ENCODE measurements at places on chromosomes 11 and 22.

DNA sequence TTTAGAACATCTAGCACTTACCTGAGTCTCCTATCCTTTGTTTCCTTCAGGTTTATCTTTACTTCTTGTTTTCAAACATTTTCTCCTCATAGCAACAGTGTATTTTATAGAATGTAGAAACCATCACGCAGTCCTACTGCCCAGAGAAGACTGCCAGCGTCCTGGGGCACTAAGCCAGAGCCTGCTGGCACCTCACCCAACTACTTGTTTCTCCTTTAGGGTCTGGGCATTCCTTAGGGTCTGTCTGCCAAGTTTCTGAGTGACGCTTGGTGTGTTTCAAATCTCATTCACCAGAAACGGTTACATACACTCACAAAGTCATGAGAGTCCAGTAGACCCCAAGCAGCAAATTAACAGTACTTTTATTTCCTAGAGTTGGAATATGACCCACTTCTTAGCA lies 49.6 kb upstream of the SLC25A1 start:
- DNase-seq: no peak

DNA sequence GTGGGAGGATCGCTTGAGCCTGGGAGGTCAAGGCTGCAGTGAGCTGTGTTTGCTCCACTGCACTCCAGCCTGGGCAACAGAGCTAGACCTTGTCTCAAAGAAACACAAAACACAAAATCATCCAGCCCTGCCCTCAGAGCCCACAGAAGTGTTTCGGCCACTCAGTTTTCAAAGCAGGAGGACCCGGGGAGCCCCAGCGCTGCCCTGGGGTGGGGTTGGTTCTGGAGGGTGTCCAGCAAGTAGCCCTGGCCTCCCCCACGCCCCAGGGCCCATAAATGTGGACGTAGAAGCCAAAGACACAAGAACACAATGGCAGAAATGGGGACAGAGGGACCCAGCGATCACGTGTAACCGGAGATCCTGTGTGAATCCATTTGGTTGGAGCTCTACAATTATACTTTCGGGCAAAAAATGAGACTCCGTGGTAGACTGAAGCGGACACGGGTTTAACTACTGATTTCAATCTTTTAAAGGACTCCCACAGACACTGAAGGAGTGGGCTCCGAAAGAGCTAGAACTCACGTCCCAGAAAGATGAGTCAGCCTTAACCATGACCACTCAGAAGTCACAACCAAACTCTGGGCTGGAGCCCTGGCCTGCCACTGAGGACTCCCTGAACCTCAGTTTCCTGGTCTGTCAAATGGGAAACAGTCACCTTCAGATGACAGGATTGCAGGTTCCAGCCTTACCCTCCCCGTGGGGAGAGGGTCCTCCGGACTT lies 9.0 kb upstream of the CYTH4 start:
- no peak for DNase-seq

GRCh38 chr22:24486501-24486921 lies 8.6 kb upstream of the UPB1 start:
- DNase-seq: no peak

- DNase-seq: no peak
Observed at GRCh38 chr11:117062498-117062897, 35.7 kb downstream of the SIK3 start.

GRCh38 chr22:49705216-49705971 lies 122.3 kb downstream of the BRD1 start:
- DNase-seq: no peak

GRCh38 chr22:38700270-38700788 lies 414 bp downstream of the JOSD1 start:
- DNase-seq: no peak

GRCh38 chr22:42280140-42280539 lies 9.7 kb upstream of the TCF20 start:
- no peak for DNase-seq

- DNase-seq: no peak
Observed at GRCh38 chr11:28913883-28914282, 805.7 kb downstream of the METTL15 start.

- no peak for DNase-seq
Observed at GRCh38 chr11:124036666-124037065, 4.5 kb downstream of the OR10G7 start.

DNA sequence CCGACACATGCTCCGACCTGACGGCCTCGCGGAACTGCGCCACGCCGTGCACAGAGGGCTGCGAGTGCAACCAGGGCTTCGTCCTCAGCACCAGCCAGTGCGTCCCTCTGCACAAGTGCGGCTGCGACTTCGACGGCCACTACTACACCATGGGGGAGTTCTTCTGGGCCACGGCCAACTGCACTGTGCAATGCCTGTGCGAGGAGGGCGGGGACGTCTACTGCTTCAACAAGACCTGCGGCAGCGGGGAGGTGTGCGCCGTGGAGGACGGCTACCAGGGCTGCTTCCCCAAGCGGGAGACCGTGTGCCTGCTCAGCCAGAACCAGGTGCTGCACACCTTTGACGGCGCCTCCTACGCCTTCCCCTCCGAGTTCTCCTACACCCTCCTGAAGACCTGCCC lies 26.8 kb downstream of the TECTA start:
- DNase-seq: no peak

- peak; percentile 66 for DNase-seq
Observed at GRCh38 chr11:75351791-75352587, 528 bp upstream of the ARRB1 start.

DNA sequence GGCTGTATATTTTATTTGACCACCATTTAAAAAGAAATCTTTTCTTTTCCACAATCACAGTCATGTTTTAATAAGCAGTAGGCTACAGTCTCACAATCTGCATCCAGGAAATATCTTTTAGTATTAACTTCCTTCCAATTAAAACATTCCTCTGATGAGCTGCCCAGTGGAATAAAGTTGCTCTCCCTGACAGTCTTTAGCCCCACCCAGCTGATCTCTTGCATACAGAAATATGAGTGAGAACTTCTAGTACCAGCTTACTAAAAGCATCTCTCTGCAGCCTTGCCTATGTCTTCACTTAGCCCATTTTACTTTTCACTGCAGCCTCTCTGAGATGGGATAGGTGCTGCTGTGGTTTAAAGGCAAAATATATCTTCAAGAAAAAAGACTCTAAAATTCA lies 143.4 kb upstream of the ANO3 start:
- no peak for DNase-seq

DNA sequence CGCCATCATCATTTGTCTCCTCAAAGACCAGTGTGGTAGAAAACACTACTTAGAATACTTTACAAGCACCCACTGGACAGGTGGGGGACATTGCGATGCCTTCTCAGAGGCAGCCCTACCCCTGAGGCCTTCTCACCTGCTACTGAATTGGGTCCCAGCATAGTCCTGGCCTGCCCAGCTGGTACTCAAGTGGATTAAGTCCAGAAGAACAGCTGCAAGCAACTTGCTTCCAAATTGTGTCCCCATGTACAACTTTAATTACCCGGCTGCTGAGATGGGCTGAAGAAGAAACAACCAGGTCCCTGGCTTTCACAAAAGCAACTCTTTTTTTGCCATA lies 12.3 kb downstream of the ABTB2 start:
- DNase-seq: no peak

DNA sequence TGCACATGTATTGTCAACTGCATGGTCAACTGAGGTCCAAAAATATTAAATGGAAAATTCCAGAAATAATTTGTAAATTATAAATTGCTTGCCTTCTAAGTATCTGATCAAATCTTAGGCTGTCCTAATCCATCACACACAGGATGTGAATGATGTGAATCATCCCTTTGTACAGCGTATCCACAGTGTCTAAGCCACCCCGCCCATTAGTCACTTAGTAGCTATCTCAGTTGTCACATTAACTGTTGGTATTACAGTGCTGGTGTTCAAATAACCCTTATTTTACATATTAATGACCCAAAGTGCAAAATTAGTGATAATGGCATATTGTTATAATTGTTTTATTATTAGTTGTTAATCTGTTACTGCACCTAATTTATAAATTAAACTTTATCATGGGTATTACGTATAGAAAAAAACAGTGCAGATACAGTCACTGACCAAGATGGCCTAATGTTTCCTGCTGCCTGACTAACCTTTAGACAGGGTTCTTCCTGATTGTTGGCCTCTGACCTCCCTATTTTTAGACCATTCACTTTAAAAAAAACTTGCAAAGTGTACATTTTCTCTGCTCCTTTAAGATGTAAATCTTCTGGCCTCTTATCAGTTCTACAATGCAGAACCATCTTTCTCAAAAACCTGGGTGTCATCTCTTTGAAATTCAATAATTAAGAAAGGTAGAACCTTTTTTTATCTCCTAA lies 2.9 kb upstream of the SVIP start:
- DNase-seq: no peak

DNA sequence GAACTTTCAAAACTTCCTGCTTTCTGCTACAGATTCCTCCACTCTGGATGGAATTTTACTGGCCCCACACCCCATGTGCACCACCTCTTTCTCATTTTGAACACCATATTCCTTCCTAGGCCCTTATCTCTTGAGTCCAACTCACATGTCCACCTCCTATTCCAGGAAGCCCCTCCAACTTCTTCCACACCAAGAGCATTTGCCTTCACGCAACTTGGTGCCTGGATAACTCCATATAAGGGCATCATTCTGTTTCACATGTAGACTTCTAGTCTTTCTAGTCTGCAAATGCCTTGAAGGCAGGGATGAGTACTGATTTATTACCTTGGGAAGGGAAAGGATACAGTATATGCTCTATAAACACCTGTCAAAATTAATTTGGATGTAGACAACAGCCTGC lies 17.5 kb downstream of the GAB2 start:
- no peak for DNase-seq

- DNase-seq: peak; percentile 87
Observed at GRCh38 chr22:23521441-23522113, 58.5 kb downstream of the IGLL1 start.

DNA sequence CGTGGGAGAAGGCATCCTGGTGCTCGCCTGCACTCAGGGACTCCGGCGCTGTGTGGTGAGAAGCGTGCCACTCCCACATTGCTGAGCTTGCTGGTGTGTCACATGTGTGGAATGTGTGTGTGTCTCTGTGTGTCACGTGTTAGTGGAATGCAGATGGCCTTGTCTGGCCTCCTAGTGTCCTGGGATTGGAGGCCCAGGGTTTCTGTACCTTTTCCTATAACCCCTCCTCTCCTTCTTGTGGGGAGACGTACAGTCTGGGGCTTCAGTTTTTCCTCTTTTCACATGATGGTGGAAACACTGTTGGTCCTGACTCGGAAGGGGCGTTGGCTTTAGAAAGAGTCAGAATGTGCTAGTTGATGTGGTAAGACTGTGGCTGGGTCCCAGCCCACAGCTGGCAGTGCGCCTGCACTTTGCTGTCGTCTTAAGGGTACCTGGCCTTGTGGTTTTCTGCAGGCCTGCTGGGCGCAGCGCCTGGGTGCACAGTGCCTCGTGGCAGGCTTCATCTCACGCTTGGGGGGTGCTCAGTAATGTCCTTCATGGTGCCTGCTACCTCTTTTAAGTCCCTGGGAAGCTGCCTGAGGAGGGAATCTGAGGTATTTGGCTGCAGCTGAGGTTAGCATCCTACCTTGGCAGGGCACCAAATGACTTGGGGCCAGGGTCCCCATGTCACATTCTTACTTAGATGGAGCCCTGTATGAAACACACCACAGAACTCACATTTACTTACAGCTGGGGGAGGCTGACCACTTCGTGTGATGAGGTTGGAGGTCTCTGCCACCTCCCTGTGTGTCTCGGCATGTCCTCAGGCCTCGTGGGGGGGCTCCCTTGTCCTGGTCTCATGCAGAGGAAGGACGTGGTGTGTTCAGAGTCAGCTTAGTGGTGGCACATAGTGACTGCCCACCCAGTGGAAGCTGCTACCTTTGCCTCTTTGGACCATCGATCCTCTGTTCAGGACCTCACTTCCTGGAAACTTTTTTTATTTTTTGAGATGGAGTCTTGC lies 61.9 kb downstream of the MED15 start:
- DNase-seq: peak; percentile 81

- DNase-seq: peak; percentile 90
Observed at GRCh38 chr22:41940832-41941765, 5.9 kb downstream of the CENPM start.

DNA sequence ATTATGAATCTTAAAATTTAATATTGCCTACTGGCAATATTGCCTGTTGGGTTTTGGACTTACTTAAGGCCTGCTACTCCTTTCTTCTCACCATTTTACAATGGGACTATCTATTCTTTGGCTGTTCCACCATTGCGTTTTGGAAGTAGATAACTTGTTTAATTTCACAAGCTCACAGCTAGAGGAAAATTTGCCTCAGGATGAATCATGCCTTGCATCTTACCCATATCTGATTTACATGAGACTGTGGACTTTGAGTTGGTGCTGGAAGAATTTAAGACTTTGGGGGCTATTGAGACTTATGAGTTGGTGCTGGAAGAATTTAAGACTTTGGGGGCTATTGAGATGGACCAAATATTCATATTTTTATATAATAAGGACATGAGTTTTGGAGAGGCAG lies 662.6 kb downstream of the METTL15 start:
- DNase-seq: no peak

DNA sequence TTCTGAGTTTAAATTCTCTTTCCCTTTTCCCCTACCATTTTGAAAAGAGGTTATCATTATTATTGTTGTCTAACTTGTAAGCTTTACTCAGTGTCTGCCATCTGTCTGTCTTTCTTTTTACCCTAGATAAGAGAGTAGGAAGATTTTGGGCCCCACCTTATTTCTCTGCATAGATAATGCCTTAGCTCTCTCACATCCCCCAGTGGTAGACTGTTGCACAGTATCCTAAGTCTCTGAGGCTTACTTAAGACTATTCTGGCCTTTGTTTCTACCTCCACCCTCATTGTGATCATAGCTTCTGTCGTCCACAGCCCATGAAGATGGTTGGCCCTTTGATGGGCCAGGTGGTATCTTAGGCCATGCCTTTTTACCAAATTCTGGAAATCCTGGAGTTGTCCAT lies 3.6 kb upstream of the OR51L1 start:
- no peak for DNase-seq

Measured in CD4-positive, alpha-beta T cell treated with Interleukin-15 for 1 hour (primary cell).